GM23338 (cell line): ENCODE measurements at places on chromosomes 6 and 20. TPM values are rescaled to one million over a fixed set of nuclear protein-coding genes. Genes with fewer than 3 reads are reported as not detected.

The BTN1A1 gene
- total RNA-seq = 0.38 and 0.50 TPM in 2 replicates

The FAM83D gene
- 81.6 and 91.3 TPM in 2 replicates for total RNA-seq

The RAB22A gene
- total RNA-seq = 6.0 and 6.8 TPM in 2 replicates

The LY6G5C gene
- 1.1 TPM in 1 of 2 replicates, not detected in the other for total RNA-seq

The CFB gene
- not detected in 2 replicates for total RNA-seq

The PRRT1 gene
- 1.2 TPM in 1 of 2 replicates, not detected in the other for total RNA-seq

The TRAPPC3L gene
- not detected in 2 replicates for total RNA-seq

The LBP gene
- total RNA-seq = 0.10 and 0.35 TPM in 2 replicates

- DNase-seq = no peak
These were observed 34.4 kb upstream of the PTPN1 start for GRCh38 chr20:50475681-50476292.

GRCh38 chr6:75758061-75758460, 9.0 kb downstream of the MYO6 start:
- DNase-seq = no peak

- DNase-seq = no peak
These were observed 1.7 kb upstream of the MMP24OS start for GRCh38 chr20:35279533-35280174.

GRCh38 chr6:97401533-97401932, 118.5 kb upstream of the MMS22L start:
- DNase-seq = no peak

GRCh38 chr6:8392569-8392968, 42.8 kb downstream of the SLC35B3 start:
- no peak for DNase-seq

DNA sequence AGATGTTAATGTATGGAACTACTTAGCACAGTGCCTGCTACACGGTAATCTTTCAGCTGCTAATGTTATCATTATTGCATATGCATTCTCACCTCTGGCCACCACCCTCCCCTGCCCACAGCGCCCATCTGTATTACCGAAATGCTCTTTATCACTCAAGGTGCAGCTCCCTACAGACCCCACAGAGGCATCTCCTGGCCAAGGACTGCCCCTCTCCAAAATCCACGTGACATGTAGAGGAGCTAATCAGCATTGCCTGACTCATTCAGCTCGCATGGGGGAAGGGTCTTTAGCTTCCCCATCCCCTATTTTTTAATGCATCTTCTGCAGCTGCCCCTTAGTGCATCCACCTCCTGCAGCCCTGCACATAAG, 41.8 kb downstream of the SLC22A23 start:
- DNase-seq = peak; percentile 59

DNA sequence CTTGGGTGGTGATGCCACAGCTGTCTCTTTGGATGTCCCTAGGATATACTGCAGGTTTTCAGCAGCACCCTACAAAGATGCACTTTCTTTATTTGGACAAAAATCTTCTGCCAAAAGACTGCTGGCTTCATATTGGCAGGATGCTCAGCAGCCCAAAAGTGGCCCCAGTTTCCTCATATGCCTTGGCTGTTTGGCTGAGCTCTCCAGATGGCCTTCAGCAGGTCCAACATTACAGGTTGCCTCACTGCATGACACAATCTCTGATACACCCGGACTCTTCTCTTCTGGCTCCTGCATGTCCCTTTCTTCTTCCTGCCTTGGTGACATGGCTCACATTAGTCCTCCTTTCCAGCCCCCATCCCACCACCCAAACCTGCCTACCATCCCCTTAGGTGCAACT, 323.7 kb upstream of the CDH4 start:
- DNase-seq = no peak

GRCh38 chr6:154308986-154309385, 47.6 kb downstream of the IPCEF1 start:
- no peak for DNase-seq

DNA sequence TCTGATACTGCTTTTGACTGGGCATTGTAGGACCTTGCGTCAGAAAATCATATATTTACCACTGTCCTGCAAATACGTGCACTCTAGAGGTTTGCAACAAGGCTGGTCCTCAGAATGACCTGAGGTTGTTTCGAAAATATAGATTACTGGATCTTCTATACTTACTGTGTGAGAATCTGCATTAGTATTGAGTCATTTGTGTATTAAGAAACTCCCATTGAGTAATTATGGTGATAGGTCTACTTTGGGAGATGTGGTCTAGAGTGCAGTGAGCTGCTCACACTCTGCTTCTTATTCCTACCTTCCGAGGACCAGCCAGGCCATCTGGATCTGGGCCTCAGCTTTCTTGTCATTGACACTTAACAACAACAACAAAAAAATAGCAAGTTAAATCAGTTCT, 9.6 kb downstream of the KLHL32 start:
- no peak for DNase-seq

DNA sequence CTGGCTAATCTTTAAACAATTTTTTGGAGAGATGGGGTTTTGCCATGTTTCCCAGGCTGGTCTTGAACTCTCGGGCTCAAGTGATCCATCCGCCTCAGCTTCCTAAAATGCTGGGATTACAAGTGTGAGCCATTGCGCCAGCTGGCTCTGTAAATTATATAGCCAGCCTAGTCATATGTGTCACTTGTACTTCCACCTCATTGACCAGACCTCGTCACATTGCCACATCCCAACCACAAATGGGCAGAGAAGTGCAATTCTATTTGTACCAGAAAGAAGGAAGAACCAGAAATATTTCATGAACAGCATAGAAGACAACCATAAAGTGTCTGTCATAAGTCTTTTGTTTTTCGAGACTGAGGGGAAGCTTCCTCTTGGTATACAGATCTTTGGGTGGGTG, 304.9 kb upstream of the RNF24 start:
- DNase-seq = no peak

DNA sequence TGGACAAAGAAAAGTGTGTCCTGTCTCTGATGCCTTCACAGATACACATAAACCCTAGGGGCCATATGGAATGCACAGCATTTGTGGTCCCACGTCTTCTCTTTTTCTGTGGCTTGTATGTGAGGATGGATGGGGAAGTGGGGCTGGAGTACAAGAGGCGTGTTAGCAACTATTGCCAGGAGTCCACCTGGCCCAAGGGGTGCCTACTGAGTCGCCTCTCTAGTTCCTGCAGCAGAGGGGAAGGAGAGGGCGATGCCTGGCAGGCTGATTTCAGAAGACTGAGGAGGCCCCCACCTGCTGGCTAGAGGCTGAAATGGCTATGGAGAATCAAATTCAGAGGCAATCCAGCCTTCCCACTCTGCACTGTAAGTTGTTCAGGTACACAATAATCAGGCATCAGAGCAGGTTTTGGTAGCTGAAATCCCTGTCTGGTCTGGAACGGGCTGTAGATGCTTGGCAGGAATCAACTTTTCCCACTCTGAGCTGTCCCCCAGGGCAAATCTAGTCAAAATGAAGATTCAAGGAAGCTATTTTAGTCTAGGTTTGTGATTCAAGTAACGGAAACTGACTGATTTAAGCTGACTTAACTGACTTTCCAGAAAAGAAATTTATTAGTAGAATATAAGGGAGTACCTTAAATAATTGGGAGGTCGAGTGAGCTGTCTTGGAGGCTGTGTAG, 14.9 kb upstream of the PPARD start:
- DNase-seq = peak; percentile 86

- DNase-seq = no peak
These were observed 16.0 kb downstream of the THBS2 start for GRCh38 chr6:169237496-169238134.

GRCh38 chr6:132751306-132751705, 6.4 kb downstream of the VNN2 start:
- DNase-seq = no peak

GRCh38 chr20:10476319-10476724, 41.2 kb downstream of the SLX4IP start:
- no peak for DNase-seq

DNA sequence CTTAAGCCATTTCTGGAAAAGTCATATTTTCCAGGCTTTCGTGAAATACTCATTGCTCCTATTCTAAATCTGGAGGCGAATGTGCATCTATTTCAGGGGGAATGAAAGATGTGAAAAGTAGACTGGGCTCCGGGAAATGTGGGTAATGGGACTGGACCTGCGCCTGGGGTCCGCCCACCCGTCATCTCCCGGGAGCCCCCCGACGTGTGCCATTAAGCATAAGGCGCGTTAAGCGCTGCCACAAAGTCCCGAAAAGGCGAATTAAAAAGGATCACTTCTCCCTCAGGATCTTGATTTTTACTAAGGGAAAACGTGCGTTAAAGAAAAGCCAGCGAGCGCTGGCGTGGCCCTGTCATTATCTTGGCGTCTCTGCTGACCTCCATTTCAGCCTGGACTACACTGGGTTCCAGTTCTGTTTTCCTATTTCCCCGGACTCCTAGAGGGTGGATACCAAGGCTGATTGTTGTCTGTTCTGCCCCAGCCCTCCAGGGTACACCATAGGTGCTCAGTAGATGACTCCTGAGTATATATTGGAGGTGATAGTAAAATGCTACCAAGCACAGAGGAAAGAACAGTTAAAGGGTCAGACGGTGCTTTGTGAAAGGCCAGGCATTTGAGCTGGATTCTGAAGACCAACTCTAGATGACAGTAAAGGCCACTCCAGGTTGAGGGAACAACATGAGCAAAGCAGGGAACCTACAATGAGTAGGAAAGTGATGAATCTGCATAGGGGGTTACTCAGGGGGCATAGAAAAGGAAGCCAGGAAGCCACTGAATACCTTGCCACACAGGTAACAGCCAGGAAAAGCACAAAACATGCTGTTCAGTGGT, 89.2 kb upstream of the ARID1B start:
- peak; percentile 72 for DNase-seq

- peak; percentile 46 for DNase-seq
These were observed 4.7 kb upstream of the CCN2 start for GRCh38 chr6:131955876-131956275.

- no peak for DNase-seq
These were observed 1.1 kb upstream of the BNIP5 start for GRCh38 chr6:36337814-36338213.

DNA sequence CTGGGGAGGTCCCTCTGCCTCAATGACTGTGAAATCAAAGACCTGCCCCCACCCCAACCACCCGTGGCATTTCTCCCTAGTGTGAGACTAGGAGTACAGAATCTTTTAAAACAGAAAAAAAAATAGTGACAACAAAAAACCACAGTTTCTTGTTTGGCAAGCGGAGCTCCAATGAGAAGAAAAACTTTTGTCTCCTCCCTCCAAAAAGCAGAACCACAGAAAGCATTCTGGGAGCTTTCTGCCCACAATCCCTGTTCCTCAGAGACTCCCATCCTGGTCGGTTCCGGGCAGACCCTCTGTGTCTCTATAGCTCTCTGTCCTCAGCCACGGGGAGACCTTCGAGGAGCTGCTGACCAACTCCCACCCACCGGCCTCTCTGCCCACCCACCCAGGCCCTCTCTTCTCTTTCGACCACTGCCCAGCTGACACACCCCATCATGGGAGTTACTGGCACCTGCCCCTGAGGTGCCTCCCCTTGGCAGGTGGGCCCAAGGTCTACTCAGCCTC, 4.9 kb downstream of the PREX1 start:
- DNase-seq = no peak

DNA sequence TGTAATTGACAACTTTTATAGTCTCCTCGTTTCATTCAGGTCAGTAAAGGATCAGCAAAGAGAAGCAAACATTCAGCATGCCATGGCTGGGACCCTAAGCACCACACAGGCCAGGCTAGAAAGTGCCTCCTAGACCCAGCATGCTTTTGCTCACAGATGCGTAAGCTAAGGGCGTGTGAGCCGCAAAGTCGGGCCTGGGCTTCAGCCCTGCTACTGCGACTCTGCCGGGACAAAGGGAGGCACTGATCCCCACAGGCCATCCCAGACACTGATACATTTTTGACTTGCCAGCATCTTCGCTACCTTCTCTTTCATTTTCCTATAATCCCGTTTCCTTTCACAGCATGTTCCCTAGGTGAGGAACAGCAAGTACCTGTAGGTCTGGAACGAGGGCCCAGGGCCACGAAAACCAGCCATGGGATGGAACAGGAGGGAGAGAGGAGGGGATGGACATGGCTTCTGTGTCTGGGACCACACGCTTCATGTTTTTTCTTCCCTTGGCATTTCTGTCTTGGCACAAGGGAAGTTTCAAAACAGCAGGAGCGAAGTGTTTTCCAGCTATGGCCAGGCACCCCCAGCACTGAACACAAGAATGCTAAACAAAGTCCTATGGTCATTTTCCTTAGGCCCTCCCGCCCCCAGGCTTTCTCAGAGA, 42.6 kb downstream of the IRF4 start:
- DNase-seq = no peak

DNA sequence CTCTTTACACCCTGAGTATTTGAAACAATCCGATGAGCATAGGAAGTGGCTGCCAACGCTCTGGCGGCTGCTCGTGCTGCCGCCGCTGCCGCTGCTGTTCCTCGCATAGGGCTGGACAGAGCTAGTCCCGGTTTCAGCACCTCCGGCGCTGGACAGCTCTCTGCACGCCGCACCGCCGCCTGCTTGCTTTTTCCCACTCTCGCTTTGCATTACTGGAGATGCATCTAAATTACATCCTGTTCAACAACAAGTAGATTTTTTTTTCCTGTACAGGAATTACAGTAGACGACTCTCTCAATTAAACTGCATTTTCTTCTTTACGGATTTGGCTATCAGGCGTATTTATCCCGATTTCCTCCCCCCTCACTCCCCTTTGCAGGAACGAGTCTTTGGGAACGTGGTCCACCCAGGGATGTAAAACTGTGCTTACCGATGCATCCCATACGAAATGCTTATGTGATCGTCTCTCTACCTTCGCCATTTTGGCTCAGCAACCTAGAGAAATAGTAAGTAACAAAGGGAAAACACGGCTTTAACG, 563.8 kb downstream of the LMBRD1 start:
- peak; percentile 91 for DNase-seq

DNA sequence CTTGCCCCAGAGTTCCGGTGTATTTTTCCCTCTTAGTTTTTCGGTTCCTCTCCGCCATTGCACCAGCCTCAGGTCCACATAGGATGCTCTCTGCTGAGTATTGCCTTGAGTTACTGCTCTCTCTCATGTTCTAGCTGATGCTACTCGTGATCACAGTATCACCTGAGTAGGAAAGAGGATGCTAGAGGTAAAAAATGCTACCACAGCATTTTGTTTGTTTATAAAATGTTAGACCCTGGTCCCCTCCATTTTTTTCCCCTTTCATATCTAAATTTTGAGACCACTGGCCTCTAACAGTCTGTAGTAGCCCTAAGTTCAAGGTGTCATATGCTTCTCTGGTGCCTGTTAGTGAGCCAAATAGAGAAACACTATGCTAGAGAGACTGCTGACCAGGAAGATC, 175.5 kb downstream of the OR2B2 start:
- no peak for DNase-seq

DNA sequence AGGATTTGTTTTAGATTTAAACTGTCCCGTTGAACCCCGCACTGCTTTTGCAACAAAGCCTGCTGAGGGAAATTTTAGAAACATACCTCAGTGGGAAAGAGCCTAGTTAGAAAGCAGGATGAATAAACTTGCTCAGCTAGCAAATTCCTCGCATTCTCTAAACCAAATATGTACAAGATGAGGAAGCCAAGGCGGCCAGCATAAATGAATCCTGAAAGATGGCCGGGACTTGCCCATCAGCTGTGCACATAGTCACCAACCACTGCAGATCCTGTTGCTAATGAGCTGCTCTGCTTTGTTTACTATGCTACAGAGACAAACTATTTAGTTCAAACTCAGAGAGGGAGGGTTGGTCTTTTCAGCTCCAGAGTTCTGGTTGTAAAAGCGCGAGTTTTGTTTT, 49.0 kb downstream of the TMEM170B start:
- DNase-seq = peak; percentile 59

GRCh38 chr6:83183082-83183828, 9.8 kb downstream of the PGM3 start:
- DNase-seq = no peak
